Activated CD4-positive, CD25-positive, alpha-beta regulatory T cell treated with anti-CD3 and anti-CD28 coated beads, Interleukin-2, amount 50 U/mL, for 24 hours (primary cell): ENCODE measurements at places on chromosomes 16 and 17.
A peak's percentile ranks its signal among the peaks of the same experiment; 100 is the strongest.

DNA sequence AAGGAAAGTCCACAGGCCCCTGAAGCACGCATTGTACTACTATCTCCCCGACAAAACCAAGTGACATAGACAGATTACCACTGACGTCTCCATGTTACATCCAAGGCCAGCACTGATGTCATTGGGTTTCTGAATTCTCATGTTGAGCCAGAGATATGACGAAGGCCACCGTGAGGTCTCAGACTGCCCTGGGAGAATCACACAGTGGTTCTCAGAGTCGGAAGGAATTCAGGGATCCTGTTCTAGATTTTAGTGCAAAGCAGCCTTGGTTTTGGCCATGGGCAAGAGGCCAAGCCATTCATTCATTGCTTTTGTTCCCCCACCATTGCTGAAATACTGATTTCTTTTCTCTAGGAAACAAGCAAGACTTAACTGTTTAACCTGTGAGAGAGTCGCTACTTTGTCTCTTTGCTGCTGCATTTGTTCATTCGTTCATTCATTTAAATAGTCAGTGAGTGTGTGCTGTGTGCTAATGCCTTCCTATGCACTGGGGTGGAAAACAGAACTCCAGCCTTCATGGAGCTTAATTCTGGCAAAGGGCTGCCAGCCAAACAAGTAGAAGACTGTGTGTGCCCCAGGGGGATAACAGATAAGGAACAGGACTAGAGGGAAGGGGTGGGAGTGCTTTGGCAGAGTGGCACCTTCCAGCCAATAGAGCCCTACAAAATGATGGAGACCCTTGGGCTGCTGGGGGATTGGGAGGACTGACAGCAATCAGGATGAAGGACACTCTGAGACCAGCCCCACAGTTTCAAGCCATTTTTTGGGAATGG is 222.3 kb downstream of the MSI2 start:
- ATAC-seq = no peak

GRCh38 chr17:17354560-17355349 is 51.6 kb downstream of the NT5M start:
- peak; percentile 78 for ATAC-seq

DNA sequence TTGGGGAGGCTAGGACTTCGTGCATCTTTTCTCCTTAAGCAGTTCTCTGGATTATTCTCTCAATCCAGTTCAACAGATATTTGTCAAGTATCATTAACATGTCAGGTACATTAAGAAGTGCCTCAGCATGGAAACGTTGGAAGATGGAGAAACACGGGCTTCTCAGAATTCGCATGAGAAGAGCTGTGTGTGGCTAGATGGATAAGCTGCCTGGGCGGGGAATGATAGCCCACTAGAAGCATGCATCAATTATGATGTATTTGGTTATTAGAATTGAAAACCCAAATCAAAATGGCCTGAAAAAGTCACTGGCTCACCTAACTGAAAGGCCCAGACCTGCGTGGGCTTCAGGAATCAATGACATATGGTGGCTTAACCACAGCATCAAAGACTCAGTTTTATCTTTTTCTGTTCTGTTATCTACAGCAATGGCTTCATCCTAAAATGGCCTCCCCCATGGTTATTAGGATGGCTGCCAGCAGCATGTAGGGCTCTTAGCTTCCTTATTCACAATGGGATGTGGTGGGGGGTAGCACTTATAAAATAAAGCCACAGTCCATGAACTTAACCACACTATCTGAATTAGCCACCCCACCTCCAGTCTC is 43.9 kb downstream of the MMD start:
- no peak for ATAC-seq

- no peak for ATAC-seq
Observed at GRCh38 chr16:81008505-81008789, 1.4 kb downstream of the CENPN start.

- ATAC-seq = no peak
Observed at GRCh38 chr17:70107441-70107840, 32.4 kb downstream of the KCNJ16 start.

GRCh38 chr16:87598431-87598830 is 3.9 kb upstream of the JPH3 start:
- ATAC-seq = no peak

- ATAC-seq = no peak
Observed at GRCh38 chr17:75589919-75590303, 2.3 kb downstream of the MYO15B start.

DNA sequence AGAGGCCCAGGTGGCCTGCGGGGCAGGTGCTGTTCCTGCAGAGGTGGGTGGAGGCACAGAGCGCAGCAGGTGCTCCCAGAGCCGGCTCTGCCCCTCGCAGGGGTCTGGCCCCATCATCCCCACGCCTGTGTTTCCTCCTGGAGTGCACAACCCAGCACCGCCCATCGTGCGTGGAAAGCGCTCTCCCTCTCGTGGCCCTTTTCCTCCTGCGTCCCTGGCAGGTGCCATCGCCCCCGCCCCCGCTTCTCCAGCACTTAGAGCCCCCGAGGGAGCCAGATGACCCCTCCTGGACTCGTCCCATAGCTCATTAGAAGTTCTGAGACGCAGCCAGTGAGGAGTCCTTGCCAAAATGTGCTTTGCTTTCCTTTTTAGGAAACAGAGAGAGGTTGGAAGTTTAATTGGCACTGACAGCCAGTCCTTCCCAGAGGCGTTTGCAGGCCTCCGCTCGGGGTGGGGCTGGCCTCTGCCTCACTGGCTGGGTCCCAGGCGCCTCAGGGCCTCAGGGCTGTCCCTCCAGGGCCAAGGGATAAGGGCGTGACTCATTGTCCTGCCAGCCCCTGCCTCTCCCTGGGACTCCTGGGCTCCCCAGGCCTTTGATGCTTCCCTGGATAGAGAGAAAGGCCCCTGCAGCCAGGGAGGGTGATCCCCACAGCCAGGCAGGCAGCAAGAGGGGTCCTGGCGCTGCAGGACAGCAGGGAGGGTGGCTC is 32.2 kb upstream of the CHMP6 start:
- ATAC-seq = no peak

DNA sequence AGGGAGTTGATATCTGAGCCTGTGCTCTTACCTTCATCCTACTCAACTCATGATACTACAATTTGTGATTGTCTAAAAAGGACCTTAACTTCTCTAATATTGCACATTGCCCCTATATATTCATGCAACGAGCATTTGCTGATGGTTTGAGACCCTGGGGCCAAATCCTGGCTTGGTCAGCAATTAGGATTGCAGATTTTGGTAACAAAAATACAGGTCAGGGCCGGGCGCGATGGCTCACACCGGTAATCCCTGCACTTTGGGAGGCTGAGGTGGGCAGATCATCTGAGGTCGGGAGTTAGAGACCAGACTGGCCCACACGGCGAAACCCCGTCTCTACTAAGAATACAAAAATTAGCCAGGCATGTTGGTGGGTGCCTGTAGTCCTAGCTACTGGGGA is 35.4 kb upstream of the HAPSTR1 start:
- no peak for ATAC-seq

GRCh38 chr17:42704837-42705494 is 22.6 kb downstream of the CNTNAP1 start:
- ATAC-seq = peak; percentile 92

DNA sequence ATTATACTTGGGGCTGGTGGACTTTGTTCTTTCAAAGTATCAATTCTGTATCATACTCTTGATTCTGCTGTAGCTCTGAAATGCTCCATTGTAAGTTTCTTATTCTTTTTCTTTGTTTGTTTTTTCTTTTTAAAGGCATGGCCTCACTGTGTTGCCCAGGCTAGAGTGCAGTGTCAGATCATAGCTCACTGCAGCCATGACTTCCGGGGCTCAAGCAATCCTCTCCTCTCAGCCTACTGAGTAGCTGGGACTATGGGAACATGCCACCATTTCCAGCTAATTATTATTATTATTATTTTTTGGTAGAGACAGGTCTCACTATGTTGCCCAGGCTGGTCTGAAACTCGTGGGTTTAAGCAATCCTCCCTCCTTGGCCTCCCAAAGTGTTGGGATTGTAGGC is 38.9 kb upstream of the METTL9 start:
- ATAC-seq = no peak

DNA sequence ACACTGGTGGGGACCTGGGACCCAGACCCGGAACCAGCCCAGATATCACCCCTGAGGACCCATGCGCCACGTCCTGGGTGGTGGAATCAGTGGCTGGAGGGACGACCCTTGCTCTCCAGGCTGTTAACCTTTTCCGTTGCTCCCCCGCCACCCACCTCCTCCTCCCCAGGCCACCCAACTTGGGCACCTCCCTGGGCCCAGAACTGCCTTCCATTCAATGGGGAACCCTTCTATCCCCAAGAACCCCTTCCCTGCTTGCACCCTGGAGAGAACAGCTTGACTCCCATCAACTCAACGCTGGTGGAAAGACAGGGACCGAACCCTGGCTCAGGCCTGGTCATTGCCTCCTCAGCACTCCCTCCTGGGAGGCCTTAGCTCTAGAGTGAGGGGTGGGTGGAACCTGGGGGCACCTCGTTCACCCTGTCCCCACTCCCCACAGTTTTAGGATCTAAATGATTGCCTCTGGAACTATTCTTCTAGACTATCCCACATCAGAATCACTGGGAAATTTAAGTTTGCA is 5.7 kb upstream of the IL32 start:
- no peak for ATAC-seq

GRCh38 chr16:71255721-71256120 is 25.2 kb upstream of the HYDIN start:
- no peak for ATAC-seq

- no peak for ATAC-seq
Observed at GRCh38 chr16:8173111-8173644, 417.1 kb downstream of the TMEM114 start.

DNA sequence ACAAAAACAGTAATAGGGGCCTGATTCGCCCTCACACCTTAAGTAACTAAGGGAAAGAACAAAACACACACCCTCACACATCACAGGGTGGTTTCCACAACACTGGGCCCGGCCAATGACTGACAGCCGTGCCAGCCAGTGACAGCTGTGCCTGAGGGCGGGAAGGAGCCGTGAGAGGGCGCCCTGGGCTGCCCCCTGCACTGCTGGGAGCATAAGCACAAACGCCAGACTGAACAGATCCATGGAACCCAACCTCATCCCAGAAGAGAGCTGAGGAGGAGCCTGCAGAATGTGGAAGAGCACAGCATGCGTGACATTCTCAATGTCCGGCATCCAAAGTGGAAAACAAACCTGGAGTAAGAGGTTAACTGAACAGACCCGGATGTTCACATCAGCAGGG is 16.0 kb downstream of the CSNK1D start:
- ATAC-seq = peak; percentile 99

DNA sequence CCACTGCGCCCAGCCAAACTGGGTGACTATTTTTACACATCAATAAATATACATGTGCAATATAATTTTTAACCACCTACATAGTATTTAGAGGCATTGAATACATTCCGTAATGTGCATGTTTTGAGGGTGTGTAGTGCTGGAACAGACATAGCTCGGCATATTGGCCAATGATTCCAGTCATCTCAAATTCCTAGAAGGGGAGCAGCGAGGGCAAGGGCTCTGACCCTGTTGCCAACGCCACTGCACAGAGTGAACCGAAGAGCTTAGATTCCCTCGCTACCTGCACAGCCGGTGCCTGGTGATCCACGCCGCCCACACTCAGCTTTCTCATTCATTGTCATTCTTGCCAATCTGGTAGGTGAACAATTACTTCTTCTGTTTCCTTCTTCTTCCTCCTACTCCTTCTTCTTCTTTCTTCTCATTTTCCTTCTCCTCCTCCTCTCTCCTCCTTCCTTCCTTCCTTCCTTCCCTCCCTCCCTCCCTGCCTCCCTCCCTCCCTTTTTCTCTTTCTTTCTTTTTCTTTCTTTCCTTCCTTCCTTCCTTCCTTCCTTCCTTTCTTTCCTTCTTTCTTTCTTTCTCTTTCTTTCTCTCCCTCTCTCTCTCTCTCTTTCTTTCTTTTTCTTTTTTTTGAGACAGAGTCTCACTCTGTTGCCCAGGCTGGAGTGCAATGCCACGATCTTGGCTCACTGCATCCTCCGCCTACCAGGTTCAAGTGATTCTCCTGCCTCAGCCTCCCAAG is 26.3 kb upstream of the ATP2A3 start:
- ATAC-seq = no peak

- ATAC-seq = no peak
Observed at GRCh38 chr17:35130392-35130791, 9.0 kb downstream of the FNDC8 start.

DNA sequence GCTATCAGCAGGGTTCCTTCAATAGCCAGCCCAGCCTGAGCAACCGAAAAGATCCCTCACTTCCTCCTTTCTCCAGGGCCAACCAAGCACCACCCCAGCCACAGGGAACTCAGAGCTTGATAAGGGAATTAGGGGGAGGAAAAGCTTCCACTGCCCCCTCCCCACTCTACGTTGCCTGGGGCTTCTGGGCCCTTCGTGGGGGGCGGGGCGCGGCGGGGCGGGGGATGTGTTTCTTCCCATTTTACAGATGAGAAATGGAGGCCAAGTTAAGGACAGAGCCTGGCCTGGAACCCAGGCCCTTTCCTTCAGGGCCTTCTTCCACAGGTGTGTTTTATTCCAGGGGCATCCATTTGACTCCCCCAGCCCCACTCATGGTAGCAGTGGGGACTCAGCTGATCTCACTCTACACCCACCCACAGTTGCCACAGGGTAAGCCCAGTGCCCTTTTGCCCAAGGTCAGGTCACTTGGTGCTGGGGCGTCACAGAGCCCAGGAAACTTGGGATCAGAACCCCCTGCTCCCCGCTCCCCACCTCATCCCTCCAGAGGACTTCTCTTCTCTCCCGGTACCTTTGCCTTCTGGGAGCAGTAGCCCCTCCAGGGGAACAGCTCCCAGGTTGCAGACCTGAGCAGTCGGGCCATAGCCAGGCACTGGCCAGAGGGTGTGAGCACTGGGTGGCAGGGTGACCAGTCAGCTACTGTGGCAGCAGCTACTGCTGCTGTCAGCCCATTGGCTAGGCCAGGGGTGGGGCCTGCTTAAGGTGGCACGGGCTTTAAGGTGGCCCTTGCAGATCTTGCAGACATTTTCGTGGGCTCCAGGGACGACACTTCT is at the start of gene LDHD:
LDHD (minus strand) TSS at position 700 of the 830 bp plus-strand sequence; CDS start at position 640, 60 bp downstream.
- peak; percentile 64 for ATAC-seq

GRCh38 chr16:50684823-50685461 is 3.8 kb upstream of the SNX20 start:
- ATAC-seq = peak; percentile 48

DNA sequence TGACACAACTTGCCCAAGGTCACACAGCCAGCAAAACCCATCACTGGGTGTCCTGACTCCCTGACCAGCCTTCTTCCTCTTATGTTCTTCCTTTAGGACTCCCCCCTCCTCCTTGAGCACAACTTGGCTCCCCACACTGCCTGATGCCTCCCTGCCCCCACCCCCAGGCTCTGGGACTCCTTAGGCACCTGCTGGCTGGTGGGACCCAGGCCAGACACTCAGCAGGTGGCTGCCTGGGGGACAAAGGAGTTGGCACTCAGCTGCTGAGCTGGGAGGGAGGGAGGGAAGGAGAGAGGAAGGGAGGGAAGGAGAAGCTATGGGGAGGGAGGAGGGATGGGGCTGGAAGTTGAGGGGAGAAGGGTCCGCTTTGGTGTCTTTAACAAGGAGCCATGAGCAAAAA is 8.0 kb downstream of the SEZ6 start:
- ATAC-seq = no peak

GRCh38 chr17:28474111-28474531 is 677 bp downstream of the SLC13A2 start:
- no peak for ATAC-seq
